DMS 273 treated with DMSO at 0.1 percent for 48 hours (cell line): ENCODE measurements at places on chromosomes 7 and 10.

DNA sequence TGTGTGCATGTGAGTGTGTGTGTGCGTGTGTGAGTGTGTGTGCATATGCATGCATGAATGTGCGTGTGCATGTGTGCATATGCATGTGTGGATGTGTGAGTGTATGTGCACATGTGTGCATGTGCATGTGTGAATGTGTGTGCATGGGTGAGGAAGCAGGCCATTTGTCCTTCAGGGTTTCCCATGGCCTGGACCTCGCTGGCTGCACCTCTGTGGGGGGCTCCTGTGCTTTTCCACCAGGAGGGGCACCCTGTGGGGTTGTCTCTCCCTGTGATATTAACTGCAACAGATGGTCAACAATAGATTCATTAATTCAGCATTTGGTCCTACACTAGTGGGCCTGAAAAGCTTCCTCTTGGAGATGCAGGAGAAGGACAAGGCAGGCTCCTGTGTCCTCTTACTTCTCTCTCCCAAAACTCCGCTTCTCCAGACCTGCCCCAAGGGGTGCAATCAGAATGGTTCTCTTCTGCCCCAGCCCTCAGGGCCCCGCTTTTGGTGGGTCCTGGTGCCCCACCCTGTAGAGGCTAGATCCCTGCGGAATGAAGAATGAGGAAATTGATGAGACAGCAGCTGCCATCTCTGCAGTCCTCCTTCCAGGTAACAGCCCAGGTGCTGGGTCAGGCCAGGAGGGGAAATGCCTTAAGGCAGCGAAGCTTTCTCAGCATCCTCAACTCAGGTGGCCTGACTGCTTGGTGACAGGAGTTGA, 41.5 kb upstream of the NUB1 start:
- DNase-seq: no peak

GRCh38 chr10:74997163-74997562, 114.3 kb upstream of the SAMD8 start:
- no peak for DNase-seq

- peak; percentile 86 for DNase-seq
Observed at GRCh38 chr7:147803606-147804005, 787.0 kb upstream of the C7orf33 start.

DNA sequence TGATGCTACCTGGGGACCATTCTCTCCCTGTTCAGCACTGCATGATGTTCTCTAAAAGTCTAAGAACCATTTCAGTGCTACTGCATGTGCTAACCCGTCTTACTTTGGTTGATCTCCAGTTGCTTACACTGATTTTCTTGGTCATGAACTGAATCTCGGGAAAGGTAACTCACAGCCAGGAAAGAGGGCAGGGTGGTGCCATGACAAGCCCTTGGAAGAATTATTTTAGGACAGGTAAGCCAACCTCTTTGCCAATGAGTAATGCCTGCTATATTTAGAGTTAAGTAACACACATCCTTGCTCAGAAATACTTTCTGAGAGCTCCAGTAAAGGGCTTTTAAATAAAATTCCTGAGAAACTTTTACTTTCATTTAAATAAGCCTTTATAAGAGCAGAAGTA, 126.7 kb downstream of the ARL4A start:
- no peak for DNase-seq

DNA sequence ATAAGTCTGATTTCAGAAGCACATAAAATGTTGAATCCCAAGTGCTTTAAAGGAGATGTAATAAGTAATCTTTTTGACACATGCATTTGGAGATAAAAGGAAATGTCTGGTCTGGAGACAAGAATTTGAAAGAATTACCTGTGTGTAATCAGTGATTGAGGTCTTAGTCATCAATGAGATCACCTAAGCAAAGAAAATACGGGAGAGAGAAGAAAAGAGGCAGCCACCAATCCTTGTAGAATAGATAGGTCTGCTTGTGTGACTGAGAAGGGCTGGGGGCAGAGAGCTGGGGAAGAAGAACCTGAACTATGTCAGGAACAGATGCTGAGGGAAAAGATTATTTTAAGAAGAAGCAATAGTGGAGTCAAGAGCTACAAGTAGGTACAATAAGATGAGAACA, 49.3 kb upstream of the ITPRID1 start:
- DNase-seq: no peak

- DNase-seq: no peak
Observed at GRCh38 chr10:113987805-113988204, 55.9 kb upstream of the ADRB1 start.

DNA sequence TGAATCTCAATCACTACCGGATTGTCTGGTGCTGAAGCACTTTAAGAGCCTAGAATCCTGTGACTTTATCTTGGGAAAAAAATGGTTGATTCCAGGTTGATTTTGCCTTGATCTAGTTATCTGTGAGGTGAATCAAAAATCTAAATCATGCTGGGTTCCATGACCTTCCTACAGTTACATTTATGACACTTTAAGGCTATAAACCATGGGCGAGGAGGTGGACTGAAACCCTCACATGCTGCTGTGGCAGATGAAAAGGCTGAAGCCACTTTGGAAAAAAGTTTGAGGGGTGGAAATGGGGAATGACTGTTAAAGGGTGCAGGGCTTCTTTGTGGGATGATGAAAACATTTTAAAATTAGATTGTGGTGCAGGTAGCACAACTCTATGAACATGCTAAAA, 17.5 kb downstream of the SLC16A9 start:
- DNase-seq: no peak

DNA sequence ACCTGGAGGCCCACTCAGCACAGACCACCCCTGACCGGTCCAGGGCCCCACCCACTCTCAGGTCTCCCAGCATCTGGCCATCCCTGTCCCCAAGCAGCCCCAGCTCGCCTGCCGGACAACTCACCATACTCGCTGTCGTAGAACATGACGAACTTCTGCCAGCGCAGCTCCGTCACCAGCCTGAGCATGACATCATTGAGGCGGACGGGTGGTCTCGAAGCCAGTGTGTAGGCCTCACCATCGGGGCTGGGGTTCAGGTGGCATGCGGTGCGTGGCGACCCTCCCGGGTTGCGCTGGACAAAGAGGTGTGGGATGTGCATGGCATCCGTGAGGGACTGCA, 160.4 kb downstream of the GRID1 start:
- DNase-seq: no peak

GRCh38 chr7:129367700-129368388, 66.4 kb upstream of the STRIP2 start:
- DNase-seq: peak; percentile 70

GRCh38 chr10:102608487-102608886, 35.8 kb upstream of the TRIM8 start:
- no peak for DNase-seq

DNA sequence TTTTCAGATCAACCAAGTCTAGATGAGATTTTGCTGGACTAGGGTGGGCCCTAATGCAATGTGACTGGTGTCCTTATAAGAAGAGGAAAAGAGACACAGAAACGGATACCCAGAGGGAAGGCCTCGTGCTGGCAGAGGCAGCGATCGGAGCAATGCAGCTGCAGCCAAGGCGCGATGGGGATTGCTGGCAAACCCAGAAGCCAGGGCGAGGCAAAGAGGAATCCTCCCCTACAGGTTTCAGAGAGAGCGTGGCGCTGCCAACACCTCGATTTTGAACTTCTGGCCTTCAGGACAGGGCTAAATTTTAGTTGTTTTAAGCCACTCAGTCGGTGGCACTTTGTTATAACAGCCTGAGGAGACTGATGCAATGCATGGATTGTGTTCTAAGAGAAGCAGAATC, 157.1 kb upstream of the RHEB start:
- no peak for DNase-seq

- no peak for DNase-seq
Observed at GRCh38 chr7:75048435-75049379, 24.9 kb downstream of the RCC1L start.

GRCh38 chr10:128326251-128326650, 200.0 kb upstream of the MKI67 start:
- no peak for DNase-seq

DNA sequence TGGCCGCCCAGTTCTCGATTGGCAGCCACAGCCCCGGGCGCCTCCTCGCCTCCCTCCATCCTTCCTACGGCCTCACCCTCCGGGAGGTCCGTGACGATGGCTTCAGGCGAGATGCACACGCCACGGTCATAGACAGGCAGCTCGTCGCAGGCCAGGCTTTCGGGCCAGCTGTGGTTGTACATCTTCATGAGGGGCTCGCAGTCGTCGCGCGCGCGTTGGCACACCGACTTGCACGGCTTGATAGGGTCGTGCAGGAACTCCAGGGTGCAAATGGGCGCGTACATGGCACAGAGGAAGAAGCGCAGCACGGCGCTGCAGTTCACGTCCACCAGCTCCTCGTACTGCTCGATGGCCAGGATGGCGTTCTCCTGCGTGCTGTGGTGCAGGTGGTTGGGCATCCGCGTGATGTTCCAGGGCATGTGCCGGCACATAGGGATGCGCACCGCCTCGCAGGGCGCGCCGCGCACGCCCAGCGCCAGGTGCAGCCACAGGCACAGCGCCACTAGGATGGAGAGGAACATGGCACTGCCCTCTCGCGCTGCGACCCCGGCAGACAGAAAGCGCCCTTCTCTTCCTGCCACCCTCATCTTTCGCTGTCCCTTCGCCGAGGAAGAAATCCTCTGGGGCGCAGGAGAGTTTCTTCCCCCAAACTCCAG, 472 bp downstream of the SFRP4 start:
- DNase-seq: no peak

DNA sequence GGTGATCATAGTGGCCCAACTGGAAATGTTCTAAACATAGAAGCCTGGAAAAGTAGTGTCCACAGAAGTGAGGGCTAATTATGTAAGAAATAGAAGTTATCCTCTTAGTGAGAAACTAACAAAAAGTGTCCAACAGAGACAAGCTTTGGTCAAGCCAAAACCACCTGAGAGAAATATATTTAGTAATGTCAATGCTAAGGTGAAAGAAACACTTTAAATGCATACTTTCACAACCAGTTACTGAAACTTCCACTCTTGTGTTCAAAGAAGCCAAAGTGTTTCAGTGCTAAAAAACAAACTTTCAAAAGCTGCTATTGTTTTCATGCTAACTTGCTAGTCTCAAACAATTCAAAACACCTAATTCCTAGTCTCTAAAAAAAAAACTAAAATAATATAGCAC, 18.1 kb downstream of the RAB11FIP2 start:
- no peak for DNase-seq

DNA sequence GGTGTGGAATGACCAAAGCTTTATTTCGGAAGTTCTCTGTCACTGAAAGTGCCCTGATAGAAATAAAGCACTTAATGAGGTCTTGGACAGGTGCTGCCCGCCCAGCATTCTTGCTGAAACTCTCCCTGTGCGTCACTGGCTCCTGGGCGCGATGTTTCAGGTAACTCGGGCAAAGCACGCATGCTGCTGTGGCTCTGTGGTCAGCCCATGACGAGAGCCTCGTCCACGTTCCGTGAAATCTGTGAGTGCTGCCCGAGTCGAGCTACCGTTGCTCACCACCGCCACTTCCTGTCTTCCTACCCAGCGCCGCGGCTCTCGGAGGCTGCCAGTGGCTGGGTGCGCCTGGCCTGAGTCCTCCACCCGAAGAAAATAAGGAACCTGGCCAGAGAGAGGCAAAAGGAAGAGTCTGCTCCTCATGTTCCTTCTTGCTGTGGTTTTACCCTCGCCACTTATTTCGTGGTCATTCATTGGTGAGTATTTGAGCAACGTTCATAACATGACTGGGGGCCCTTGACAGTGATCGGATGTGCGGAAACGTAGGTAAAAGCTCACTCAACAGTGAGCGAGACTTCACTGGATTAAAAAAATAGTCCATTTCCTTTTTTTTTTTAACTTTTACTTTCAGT, 95.5 kb downstream of the MAP3K8 start:
- DNase-seq: no peak

DNA sequence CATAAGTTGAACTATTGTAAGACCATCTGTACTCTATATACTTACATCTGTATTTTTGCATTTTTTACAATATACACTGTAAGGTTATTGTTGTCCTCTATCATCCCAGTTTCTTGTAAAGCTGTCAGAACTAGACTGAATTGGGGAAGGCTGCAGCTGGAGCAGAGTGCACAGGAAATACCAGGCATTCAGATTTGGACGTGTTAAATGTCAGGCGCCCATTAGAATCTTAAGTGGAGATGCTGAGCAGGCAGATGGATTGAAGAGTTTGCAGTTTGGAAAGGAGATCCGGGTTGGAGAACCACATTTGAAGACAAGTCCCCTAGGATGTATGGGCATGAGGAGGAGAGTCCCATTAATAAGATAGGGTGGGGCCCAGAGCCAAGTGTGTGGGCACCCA, 40.4 kb downstream of the MTURN start:
- no peak for DNase-seq

DNA sequence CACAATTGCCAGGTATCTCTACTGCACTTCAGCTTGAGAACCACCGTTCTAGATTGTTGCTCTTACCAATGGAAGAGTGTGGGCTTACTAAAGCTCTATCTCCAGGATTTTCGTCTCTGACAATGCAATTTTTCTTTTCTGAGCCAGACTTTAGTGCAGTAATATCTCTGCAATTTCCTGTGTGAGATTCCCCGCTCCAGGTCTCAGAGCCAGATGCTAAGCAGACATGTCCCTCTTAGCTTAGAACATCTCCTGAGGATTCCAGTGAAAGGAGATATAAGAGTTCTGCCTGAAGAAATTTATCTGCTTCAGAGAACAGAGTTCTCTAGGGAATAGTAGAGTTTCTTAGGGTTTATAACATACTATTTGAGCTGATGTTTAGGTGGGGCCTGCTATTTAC, 82.0 kb downstream of the SND1 start:
- no peak for DNase-seq

GRCh38 chr10:131806646-131807317, 94.0 kb upstream of the PPP2R2D start:
- DNase-seq: no peak

DNA sequence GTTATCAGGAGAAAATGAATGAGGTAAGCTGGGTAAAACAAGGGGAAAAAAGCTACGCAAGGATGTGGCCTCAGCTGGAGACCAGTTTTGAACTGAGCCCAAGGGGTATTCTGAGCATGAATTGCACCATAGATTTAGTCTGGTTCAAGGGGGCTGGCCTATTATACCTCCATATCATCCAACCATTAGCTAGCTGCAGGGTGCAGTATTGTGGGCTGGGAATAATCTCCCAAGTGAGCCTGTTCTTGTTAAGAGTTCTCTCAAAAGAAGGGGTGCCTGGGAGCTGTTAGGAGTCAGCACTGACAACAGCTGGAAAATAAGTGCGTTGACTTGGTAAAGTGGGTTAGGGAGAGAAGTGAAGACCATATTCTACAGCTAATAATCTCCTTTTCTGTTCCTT, 8.0 kb downstream of the TAS2R16 start:
- no peak for DNase-seq
